Esophagus (tissue), 2 donors: ENCODE measurements at places on chromosomes 3 and 15. TPM values are rescaled to one million over a fixed set of nuclear protein-coding genes. Genes with fewer than 3 reads are reported as not detected.

The PLA2G4E gene
- 1.2 TPM for polyA plus RNA-seq

The AHSG gene
- 0.06 TPM for polyA plus RNA-seq

The GMNC gene
- polyA plus RNA-seq = not detected

The SSR3 gene
- 53.7 TPM for polyA plus RNA-seq

The FSIP1 gene
- 0.29 TPM for polyA plus RNA-seq

The CISH gene
- polyA plus RNA-seq = 7.0 TPM

The RASL12 gene
- polyA plus RNA-seq = 10.9 TPM

The LIPC gene
- 0.04 TPM for polyA plus RNA-seq

The ANKDD1A gene
- 1.9 TPM for polyA plus RNA-seq

The NR2E3 gene
- polyA plus RNA-seq = 0.25 TPM

The USP50 gene
- polyA plus RNA-seq = not detected

The PIF1 gene
- polyA plus RNA-seq = 5.0 TPM

The GABRR3 gene
- polyA plus RNA-seq = not detected

The RYR3 gene
- polyA plus RNA-seq = 1.8 TPM

The BLM gene
- polyA plus RNA-seq = 2.3 TPM

The CKMT1A gene
- 90.6 TPM for polyA plus RNA-seq

The VGLL3 gene
- polyA plus RNA-seq = 0.55 TPM

The TCF12 gene
- polyA plus RNA-seq = 6.8 TPM

The HRH1 gene
- 1.2 TPM for polyA plus RNA-seq

The GOLGA6A gene
- 0.02 TPM for polyA plus RNA-seq

The ZPLD1 gene
- not detected for polyA plus RNA-seq
